ENCODE measurements at places on chromosomes 13 and 19. TPM values are rescaled to one million over a fixed set of nuclear protein-coding genes. Genes with fewer than 3 reads are reported as not detected.
A peak's percentile ranks its signal among the peaks of the same experiment; 100 is the strongest.

The IRGC gene
- total RNA-seq = not detected

The F7 gene
- not detected for total RNA-seq

The B3GNT3 gene
- 6.8 TPM for total RNA-seq

The HIPK4 gene
- not detected for total RNA-seq

- DNase-seq = no peak
Observed at GRCh38 chr13:41751277-41751676, 209.6 kb downstream of the VWA8 start.

DNA sequence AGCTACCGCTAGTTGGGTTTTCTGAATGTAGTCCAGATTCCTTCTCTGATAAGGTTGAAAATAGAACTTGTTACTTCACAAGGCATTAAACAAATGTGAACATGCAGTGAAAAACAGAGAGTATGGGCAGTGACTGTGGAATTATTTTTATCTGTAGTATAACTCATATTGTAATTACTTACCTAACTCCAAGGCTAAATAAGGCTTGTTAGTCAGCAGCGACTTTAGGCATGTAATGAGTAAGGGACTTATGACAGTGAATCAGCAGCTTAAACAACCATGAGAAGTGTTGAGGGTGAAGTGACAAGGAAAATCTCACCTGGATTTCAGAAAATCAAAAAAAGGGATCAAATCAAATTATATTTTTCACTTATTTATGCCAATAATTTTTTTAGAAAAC lies 1719.5 kb upstream of the MIR17HG start:
- peak; percentile 89 for DNase-seq

DNA sequence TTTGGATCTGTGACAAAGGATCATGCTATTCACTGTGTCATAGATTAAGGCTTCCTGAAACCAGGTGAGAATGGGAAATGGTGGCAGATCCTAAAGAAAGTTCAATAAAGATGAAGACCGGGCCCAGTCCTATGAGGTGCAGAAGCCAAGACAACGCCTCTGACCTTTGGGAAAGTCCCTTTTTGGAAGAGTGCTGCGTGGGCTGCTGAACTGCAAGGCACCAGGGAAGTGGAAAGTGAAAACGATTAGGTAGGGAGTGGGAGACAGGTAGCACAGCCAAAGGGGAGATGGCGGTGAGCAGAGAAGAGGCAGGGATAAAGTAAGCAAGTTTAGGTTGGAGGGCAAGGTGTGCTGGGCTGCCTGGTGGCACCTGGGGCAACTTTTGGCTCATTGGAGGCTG lies 16.3 kb downstream of the MBNL2 start:
- no peak for DNase-seq

GRCh38 chr13:43044720-43045301 lies 21.4 kb downstream of the DNAJC15 start:
- no peak for DNase-seq

DNA sequence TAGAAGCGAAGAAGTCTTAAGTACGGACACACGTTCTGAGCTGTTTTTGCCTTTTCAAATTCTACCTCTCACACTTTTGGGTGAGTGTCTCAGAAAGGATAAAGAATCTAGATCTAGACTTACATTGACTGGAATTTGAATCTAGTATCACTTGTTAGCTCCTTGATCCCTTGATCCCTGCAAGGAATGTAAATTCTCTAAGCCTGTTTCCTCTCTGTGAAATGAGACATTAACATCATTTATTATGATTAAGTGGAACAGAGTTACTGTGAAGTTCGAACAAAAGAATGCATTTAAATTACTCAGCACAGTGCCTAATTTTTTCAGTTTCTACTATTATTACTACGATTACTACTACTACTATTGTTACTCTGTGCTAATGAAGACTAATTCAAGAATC lies 86.6 kb upstream of the POSTN start:
- DNase-seq = no peak

Data from renal cortical epithelial cell (primary cell).